Fibroblast of skin of back (primary cell): ENCODE measurements at places on chromosomes 12 and 14.

DNA sequence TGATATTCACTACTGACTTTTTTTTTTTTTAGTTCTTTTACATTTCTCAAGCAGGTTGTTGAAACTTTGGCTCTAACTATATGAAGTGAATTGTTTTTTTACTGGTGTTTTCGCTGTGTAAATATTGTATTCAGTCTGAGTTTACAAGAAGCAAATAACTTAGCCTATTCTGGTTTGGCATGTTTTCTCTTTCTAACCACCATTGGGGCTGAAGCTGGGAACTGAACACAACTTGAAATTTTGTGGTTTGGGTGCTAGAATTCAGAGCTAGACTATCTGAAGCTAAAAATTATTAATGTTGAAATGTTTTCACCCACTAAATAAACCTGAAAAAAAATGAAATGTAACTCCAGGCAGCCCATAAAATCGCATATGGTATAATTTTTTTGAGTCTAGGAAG, 37.2 kb downstream of the RAD51B start:
- DNase-seq, result peak; percentile 21

DNA sequence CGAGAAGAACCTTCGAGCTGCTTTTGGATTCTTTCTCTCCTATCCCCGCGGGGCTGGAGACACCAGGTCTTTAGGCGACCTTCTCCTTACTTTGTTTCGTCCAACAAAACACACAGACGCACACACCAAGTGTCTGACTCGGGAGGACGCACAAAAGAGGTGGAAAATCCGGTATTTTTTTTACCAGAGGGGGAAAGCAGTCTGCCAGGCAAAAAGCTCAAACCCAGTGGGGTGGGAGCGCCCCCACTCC, 2.1 kb downstream of the SIX4 start:
- DNase-seq, result no peak

- peak; percentile 34 for DNase-seq
These were observed 35.5 kb downstream of the DCAF4 start for GRCh38 chr14:72961579-72962335.

- peak; percentile 86 for DNase-seq
These were observed at the start of gene TWF1 for GRCh38 chr12:43805860-43806736. TSS of gene TWF1 (minus strand) at chr12:43806317. CDS start at chr12:43806245, 72 bp downstream.

DNA sequence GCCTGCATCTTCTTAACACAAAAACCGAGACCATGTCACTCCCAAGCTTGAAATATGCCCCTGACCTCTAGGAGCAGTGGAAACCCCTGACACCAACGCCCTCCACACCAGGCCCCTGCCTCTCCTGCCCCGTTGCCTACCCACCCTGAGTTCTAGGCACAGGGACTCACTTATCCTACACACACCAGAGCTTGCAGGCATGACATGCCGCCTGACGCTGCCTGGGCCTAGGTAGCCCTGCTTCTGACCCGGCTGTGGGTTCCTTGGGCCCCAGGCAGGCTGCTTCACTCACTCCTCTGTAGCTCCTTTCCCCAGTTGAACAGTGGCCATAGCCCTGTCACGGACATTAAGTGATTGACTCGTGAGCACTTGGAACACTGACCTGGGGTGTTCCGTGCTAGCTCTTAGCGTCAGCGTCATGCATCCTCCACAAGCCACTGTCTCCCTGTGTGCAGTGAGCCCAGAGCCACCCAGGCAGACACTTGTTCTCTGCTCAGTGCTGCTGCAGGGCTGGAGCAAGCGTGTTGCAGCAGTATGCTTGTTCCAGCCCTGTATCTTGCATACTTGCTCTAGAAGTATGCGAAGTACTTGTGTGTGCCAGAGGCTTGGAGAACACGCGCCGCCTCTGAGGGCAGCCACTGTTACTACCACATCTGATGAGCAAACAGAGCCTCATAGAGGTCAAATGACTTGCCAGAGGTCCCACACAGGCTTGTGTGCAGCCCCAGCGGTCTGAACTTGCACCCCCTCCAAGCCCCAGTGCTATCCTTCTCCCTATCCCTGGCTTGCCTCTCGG, 15.6 kb downstream of the OTUB2 start:
- no peak for DNase-seq

DNA sequence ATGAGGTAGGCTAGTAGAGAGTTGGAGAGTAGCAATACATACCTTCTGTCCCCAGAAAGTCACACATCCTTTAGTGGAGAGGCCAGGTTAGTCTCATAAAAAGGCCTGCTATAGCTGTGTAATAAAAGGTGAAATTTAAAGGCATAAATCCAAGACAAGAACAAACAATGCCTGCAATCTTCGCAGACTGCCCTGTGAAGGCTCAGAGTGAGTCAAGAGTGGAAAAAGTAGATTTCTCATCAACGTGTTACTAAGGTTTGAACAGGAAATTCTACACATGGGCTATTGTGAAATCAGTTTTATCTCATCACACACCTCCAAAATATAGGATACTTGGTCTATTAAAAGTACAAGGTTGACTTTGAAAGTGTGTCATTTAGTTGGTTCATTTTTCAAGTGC, at the start of gene KLRC1:
Gene KLRC1, minus strand, starts transcription at position 222 of the 400 bp plus-strand sequence. CDS start 2,221 bp downstream, outside the sequence.
- DNase-seq, result no peak

- peak; percentile 71 for DNase-seq
These were observed 228.3 kb downstream of the TMEM132D start for GRCh38 chr12:129675496-129675895.

DNA sequence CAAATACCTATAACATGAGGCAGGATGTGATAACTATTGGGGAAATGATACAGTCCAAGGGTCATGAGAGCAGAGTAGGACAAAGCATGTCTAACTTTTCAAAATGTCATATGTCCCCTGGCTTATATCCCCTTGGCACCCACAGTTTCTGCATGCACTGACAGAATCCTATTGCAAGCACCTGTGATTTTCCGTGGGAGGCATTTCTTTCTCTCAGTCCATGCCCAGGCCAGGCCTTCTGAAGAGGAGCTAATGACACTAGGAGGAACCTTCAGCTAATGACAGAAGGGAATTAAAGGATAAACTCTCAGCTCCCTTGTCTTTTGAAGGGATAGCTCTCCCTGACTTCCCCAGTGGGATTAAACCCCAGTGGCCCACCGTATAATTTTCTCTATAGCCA, 249.2 kb downstream of the TTC6 start:
- DNase-seq, result no peak

GRCh38 chr12:113159937-113160336, 10.4 kb downstream of the CFAP73 start:
- no peak for DNase-seq

DNA sequence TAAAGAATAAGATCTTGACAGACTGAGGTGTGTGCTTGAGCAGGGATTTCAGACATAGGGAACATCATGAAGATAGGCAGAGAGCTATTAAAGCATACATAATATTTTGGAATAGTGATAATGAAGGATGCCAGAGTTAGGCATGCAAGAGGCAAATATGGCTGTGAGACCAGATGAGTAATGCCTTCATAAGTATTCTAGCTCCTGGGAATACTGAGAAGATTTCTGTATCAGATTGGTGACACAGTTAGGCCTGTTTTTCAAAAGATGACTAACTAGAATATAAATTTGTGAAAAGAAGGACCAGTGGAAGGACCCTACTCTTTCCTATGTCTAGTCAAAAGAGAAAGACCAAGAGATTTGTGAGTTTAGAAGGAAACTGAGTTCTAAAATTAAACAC, 108.8 kb downstream of the TXNDC16 start:
- DNase-seq, result peak; percentile 68

- DNase-seq, result no peak
These were observed 3.2 kb downstream of the KRT86 start for GRCh38 chr12:52277486-52278245.

- no peak for DNase-seq
These were observed 870.8 kb downstream of the GALC start for GRCh38 chr14:87122166-87122565.

- DNase-seq, result no peak
These were observed 10.4 kb downstream of the MSI1 start for GRCh38 chr12:120358412-120359100.

GRCh38 chr12:54393743-54394142, 9.2 kb upstream of the ZNF385A start:
- no peak for DNase-seq

- DNase-seq, result peak; percentile 54
These were observed 20.5 kb downstream of the RAP1B start for GRCh38 chr12:68631227-68631626.

- no peak for DNase-seq
These were observed 23.8 kb upstream of the STRAP start for GRCh38 chr12:15858353-15858752.
